ENCODE measurements at places on chromosomes 4 and X. TPM values are rescaled to one million over a fixed set of nuclear protein-coding genes. Genes with fewer than 3 reads are reported as not detected.

The TCEAL9 gene
- 97.0 TPM for total RNA-seq

The CT45A5 gene
- total RNA-seq: not detected

The SERTM2 gene
- total RNA-seq: 7.9 TPM

The GAGE1 gene
- total RNA-seq: not detected

The FAAH2 gene
- total RNA-seq: 3.3 TPM

The ABLIM2 gene
- total RNA-seq: 44.2 TPM

The TRAM1L1 gene
- total RNA-seq: 5.8 TPM
